ENCODE measurements at places on chromosomes 12 and 14.
A peak's percentile ranks its signal among the peaks of the same experiment; 100 is the strongest.

DNA sequence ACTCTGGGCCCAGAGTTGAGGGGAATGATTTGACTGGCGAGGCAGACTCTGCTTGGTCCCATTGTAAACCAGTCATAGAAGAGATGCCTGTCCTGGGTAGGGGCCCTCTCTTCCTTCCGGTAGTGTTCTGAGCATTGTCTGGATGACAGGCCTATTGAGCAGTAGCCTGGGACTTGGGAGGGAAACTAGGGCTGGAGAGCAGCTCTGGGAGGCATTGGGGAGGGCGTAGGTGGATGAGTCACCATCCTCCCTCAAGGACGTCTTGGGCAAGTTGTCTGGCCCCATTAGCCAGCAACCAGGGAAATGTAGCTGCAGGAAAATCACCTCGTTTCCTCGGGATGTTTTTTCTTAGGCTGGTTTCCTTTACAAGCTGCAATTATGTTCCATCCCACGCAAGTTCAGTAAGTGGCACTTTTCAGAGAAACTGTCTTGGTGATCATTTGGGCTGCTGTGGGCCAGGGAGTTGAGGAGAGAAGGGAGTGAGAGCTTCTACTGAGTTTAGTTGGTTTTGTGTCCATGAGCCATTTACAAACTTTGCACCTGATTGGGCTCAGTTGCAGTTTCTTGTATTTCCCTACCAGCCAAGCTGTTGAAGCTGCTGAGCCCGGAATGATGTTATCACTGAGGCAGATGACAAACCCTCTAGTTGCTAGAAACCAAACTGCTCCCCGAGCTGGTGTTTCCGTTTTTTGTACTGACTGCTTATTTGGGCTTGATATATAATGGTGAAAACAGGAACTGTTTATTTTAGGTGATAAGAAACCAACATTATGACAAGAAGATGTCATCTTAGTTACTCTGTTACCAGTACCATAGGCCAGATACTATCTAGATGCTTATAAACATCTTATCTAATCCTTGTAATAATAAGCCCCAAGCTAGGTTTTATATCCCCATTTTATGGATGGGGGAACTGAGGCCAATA, 147.6 kb downstream of the CHST11 start:
- DNase-seq, result peak; percentile 91

DNA sequence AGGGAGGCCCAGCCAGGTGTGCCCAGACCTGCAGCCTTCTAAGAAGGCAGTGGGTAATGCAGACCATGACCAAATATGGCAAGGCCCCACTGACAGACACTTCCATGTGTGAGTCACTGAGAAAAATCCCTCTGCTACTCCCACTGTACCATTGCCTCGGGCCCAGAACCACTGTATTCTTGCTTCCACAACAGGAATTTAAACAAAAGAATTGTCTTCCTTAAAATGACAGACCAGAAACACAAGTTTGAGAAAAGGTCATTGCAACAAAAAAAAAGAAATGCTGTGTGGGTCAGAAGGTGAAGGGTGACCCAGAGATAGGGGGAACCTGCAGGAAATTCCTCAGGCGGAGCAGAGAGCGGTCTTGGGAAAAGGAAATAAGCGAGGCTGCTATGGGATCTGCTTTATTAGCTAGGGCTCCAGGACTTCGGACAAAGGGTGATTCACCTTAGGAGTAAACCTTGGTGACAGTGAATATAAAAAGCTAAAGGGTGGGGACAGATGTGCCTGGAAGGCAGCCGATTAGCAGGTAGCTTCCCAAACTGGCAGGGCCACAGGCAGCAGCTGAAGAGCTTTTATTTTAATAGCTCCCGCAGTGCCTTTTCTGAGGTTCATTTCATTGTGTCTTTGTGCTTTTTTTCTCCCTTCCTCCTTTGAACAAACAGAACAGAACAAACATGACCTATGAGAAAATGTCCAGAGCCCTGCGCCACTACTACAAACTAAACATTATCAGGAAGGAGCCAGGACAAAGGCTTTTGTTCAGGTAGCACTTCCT, 185.3 kb upstream of the BCL2L14 start:
- DNase-seq, result peak; percentile 54

- no peak for DNase-seq
These were observed 87.1 kb downstream of the SCFD1 start for GRCh38 chr14:30709201-30709600.

- DNase-seq, result no peak
These were observed 150.1 kb downstream of the NTF3 start for GRCh38 chr12:5582018-5582417.

DNA sequence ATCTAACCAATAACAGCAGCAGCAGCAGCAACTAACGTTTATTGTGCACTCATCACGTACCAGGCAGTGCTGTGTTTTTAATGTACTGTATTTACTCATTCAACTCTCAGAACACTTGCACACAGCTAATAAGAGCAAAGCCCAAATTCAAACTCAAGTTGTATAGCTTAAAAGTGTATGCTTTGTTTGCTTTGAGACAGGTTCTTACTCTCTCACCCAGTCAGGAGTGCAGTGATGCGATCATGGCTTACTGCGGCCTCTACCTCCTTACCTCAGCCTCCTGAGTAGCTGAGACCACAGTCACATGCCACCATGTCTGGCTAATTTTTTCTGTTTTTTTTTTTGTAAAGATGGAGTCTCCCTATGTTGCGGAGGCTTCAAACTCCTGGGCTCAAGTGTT, 105.4 kb downstream of the PAPLN start:
- no peak for DNase-seq

- DNase-seq, result no peak
These were observed 65.9 kb downstream of the RERG start for GRCh38 chr12:15155271-15155670.

DNA sequence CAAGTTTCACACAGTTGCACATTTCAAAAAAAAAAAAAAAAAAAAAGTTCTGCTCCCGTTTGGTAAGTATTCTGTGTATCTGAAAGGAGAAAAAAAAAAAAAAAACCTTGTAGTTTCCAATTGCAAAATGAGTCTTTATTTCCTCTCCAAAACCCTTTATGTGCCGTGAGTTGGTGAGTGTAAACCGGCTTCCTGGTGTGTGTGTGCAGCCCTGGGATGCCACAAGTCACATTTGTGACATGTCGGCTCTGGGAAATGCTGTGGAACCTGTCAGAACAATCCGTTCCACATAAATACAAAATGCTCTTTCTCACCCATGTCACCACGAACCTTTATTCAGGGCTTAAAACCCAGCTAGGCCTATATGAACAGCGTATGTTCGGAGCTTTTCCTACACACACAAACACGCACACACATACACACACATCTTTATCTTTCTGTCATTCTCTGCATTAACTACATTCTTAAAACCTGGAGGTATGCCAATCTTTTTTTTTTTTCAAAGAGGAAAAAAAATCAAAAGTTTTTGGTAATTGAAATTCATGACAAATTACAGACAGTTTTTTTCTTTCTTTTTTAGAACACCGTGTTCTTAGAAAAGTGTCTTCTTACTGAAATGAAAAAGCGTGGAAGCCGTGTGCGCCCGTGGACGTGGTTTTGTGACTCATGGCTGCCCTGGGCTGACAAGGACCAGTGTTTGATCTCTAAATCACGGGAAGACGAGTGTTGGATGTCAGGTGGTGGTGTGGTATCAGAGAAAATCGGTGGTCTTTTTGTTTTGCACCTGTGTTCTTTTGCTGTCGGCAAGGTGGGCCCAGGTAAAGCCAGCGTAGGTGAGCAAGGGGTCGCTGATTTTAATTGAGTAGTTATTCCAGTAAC, 612.0 kb downstream of the VRK1 start:
- no peak for DNase-seq

DNA sequence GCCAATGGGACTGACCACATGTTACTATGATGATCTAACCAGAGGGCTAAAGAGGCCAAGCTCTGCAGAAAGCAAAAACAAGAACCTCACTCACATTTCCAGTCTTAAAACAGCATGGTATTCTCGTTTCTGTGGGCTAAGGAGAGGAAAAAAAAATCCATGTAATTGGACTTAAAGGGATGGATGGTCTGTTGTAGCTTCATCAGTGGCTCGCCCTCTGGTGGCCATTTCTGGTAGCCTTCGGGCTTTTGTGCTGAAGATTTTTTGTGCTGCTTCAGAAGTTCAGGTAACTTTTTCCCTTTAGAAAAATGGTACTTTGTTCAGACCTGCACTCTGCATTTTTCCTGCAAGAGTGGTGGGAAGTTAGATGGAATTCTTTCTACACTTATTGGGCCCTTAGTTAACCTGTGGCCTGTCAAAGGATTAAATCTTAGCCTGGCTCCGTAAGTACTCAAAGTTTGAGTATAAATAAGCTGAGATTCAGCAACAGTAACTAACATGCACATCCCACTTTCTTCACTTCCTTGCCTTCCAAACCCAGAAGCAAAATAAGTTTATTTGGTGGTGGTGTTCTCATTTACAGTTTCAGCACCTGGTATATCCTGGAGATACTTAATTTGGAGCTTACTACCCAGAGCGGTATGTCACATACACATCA, 22.3 kb downstream of the DCAF4 start:
- DNase-seq, result peak; percentile 78

- no peak for DNase-seq
These were observed 45.4 kb downstream of the NIN start for GRCh38 chr14:50785457-50786063.

DNA sequence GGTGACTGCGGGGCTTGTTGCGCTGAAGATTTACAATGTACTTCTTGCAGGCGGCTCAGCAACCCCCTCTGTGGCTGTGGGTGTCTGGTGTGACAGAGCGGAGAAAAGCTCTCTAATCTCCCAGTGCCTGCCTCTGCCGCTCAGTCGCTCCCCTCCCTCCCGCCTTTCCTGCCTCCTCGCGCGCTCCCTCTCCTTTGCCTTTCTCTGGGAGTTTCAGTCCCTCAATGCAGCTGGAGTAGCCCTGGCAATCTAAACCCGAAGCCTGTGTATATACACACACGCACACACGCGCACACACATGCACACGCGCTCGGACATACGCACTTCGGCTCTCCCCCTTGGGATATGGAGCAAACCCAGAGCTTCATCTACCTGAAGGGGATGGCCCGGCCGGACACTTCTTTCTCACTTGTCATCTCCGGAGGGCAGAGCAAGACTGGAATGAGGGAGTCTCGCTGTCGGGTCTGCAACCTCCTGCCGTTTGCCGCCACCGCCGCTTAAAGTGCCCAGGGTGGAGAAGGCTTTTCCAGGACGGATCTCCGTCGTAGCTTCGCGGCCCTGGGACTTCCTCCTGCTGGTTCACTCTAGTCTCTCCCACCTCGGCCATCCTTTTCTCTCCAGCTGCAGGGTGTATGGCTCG, 599 bp upstream of the TRHDE start:
- DNase-seq, result peak; percentile 24

- no peak for DNase-seq
These were observed 249.3 kb downstream of the FUT8 start for GRCh38 chr14:65661865-65662264.

GRCh38 chr12:84874125-84874824, 38.3 kb downstream of the SLC6A15 start:
- peak; percentile 14 for DNase-seq

Data from HTR-8/SVneo (cell line).